ENCODE measurements at places on chromosomes 6 and 20.

- DNase-seq: no peak
Measured at GRCh38 chr6:163620670-163621330, 206.3 kb downstream of the QKI start.

DNA sequence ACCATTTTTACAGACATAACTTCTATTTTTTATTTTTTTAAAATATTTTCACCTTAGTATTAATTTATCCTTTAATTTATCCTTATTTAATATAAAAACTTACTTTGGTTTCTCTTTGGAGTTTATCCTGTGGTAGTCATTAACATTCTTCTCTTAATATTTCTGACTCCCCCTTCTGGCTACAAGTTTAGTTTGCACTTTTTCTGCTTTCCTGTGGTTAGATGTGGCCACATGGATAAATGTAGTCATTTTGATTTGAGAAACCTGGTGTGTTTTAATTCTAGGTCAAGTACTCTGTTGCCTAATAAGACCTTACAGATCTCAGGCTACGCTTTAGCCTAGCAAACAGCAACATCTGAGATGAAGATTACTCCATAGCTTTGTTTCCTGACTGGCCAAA lies 1187.5 kb downstream of the HACE1 start:
- no peak for DNase-seq

DNA sequence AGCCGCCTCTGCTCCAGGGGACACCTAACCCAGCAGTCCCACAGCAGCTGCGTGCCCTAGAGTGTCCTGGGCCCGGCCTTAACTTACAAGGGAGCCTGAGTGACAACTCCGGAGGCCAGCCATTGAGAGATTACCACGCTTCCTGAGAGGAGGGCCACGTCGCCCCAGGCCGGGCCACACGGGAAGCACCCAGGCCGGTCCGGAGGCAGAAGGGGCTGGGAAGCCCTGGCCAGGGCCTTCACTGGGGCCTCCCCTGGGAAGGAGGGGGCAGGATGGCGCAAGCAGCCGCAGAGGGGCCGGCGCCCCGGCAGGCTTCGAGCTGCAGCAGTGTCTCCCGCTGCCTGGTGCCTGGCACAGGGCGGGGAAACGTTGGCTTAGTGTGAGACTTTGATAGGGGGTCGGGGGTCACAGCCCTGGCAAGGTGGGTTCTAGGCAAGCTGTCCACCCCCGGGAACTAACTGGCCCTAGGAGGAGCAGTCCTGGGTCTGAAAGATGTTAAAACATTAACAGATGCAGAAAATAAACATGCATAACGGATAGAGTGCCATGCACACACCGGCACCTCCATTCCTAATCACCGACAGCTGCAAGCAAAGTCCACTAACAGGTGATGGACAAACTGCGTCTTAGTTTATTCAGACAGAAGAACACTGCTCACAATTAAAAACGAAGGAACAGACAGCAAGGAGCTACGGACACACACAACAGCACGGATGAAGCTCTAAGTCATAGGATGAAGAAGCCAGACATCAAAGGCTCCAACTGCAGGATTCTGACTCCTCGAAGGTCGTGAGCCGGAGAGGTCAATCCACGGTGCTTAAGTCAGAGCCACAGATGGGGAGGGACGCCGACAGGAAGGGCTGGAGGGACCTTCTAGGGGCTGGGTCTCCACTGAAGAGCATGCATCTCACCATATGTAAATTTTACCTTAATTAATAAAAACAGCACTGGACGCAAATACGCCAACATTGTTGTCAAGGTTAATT lies 17.4 kb downstream of the CHRNA4 start:
- no peak for DNase-seq

DNA sequence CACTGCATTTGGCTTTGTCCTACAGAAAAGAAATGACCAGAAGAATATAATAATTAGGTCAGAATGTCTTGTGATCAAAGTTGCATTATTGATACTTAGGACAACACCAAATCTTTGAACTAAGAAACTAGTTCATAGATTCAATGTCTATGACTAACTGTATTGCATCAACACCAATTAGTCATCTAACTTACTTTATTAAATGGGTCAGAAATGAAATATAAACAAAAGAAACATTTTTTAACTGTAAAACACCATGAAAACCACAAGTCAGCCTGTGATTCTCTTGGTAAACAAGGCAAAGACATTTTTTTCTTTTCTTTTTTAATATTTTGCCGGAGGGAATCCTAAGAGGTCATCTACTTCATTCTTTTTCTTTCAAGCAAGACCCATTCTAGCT lies 114.1 kb upstream of the HDDC2 start:
- DNase-seq: no peak

DNA sequence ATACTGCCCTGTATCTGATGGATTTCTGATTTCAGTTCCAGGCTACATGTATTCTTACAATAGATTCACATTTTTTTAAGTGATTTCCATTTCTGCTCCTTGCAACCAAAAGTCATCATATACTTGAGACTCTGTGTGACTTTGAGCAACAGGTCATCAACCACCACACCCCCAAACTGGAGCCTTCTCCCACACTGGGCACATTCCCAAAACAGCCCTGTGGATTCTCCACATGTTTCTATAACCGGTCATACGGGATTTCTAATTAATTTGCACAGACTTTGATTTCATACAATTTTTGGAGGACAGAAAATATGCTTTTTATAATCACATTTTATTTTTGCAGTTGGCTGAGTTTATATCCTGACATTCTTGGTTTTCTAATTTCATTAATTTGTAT lies 317.2 kb upstream of the ID4 start:
- no peak for DNase-seq

GRCh38 chr20:23207826-23208540 lies 121.9 kb upstream of the CD93 start:
- DNase-seq: no peak

DNA sequence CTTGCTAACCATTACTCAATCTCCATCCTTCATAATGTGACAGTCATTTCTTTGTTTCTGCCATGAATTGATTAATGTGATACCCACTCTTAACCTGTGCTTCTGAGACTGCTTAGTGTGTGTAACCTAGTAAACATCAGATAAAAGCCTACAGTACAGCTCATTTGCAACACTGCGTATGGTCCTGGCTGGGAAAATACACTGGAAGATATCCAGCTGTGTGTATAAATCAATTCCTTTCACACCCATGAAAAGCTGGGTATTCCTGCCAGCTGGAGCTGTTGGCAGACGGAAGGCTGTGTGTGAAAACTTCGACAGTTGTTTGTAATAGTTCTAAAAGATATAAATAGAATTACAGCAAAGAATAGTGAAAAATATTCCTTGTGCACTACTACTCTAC lies 509.2 kb downstream of the FRK start:
- no peak for DNase-seq

DNA sequence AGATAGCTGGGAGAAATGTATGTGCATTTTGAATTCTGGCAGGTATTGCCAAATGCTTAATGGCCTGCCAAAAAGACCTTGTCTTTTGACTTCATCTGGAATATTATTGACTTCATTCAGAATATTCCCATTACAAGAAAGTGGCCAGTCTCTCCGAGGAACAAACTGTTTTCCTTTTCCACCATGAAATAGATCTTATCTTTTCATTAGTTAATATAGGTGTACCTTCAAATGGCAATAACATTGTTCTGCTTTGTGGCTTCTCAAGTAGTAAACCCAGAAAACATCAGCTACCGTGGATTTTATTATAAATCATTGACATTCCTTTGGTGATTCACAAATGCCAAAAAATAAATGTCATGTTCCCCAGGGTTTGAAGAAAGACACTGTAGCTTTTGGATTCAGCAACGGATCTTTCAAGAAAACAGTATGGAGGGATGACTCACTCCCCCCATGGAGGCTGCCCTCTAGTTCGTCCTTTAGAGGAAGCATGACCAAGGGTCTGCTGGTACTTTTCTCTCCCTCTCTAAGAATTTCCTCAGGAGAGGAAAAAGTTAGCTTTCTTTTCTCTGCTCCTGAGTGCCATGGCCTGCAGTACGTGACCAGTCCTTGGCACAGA lies 1.1 kb upstream of the RNF182 start:
- no peak for DNase-seq

GRCh38 chr20:14295770-14296309 lies 41.6 kb downstream of the FLRT3 start:
- no peak for DNase-seq

GRCh38 chr6:46935687-46936086 lies 13.9 kb upstream of the ADGRF5 start:
- no peak for DNase-seq

DNA sequence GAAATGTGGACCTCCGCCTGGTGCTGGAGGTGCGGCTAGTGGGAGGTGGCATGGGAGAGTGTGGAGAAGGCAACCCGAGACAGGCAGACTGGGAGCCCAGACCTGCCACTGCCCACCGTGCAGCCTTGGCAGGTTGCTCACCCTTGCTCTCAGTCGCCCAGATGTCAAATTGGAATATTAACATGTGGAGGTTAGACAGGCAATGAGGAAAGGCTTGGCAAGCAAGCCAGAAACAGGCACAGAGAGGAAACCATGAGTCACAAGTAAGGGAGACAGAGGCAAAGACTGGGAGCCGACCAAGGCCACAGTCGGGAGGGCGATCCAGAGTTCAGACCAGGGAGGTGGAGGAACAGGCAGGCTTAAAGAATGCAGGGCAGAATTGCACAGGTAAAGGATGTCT lies 178.2 kb downstream of the FOXC1 start:
- no peak for DNase-seq

DNA sequence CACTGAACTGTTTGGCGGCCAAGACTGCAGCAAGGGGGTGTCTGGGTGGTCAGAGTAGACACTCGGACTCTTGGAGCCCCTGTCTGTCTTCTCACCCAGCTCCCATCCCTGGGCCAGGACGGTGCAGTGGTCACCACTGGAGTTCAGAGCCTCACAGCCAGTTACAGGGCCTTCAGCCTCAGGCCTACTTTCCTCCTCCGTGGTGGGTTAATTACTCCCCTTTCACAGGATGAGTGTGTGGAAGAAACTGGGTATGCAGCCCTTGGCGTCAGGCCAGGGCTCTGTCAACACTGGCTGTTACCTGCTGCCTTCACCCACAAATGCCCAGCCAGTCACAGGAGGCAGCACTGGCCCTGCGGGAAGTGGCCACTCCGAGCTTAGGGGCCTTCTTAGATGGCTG lies 1.8 kb upstream of the YTHDF1 start:
- peak; percentile 13 for DNase-seq

- no peak for DNase-seq
Measured at GRCh38 chr6:157706883-157707282, 116.2 kb upstream of the SNX9 start.

DNA sequence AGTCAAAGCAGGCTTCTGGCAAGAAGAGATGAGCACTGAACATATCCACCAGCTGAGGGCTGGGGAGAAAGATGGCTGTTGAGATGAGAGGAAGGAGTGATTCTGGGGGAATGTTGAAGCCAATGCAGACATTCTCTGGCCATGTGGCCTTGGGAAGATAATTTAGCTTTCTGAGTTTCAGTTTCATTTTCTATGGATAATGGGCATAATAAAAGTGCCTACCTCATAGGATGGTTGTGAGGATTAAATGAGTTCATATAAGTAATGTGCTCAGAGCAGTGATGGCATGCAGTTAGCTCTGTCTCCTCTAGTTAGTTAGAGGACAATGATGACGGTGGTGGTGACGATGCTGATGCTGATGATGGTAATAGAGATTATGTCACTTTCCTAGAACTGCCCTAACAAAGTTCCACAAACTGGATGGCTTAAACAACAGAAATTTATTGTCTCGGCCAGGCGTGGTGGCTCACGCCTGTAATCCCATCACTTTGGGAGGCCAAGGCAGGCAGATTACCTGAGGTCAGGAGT lies 18.5 kb upstream of the KCNK5 start:
- DNase-seq: no peak

DNA sequence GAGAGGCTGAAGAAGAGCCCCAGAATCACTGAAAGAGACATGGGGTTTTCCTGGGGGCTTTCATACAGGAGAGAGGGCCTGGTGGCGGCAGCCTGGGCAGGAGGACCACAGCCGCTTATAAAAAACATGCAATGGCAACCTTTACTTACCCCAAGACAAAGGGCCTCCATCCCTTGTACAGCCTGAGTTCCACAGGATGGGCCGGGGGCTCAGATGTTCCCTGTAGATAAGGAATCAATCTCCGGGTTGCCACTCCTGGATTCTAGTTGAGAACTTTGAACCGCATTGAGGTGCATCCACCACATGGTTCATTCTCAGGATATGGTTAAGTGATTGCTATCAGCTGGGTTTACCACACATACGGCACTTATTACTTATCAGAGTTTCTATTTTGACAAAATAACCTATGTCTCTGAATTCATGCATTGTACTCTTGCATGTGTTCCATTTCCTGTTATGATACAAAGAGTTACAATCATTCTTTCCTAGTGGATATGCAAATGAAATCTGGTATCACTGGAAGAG lies 677.6 kb downstream of the KIF16B start:
- DNase-seq: peak; percentile 3

- no peak for DNase-seq
Measured at GRCh38 chr20:20321134-20321533, 46.8 kb upstream of the INSM1 start.

DNA sequence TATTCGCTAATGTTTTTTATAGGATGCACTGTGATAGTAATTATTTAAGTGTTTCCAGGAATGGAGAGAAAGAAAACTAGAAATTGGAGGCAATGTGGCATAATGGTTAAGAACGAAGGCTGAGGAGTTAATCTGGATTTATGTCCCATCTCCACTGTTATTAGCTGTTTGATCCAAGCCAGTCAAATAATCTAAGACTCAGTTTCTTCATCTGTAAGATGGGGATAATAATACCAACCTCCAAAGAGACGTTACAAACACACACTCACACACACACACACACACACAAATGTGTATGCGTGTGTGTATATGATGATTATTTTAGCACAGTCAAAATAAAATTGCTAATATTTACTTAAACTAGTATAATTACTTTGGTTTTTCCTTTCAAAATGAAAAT lies 36.9 kb upstream of the TPD52L1 start:
- no peak for DNase-seq

DNA sequence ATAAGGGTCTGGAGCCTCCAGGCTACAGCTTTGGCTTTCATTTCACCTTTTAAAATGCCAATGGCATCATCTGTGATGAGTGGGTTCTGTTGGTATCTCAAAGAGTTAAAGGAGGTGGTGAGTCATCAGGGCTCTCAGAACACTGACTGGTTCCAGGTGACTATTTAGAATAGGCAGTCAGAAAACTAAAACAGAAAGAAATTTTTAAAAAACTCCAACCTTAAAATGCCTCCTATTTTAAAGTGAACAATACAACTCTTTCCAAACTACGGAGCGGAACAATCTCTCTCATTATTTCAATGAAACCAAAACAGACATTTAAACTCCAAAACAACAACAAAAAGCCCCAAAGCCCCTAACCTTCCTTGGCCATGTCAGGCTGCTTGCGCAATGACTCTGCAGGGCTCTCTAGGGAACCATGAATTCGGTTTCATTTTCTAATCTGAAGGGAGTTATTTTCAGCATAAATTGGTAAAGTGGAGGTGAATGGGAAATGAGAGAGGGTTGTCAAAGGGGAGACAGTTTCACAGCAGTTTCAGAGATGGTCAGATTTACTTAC lies 194.9 kb downstream of the KIF6 start:
- no peak for DNase-seq

- no peak for DNase-seq
Measured at GRCh38 chr6:129284225-129284624, 401.3 kb downstream of the LAMA2 start.

Data from stimulated activated CD4-positive, alpha-beta T cell treated with anti-CD3 and anti-CD28 coated beads, Interleukin-15, amount 100 ng/mL, for 24 hours (primary cell).